Stimulated activated CD8-positive, alpha-beta memory T cell treated with anti-CD3 and anti-CD28 coated beads, Interleukin-4, amount 100 ng/mL, for 1 hour (primary cell): ENCODE measurements at places on chromosomes 1 and 21.
A peak's percentile ranks its signal among the peaks of the same experiment; 100 is the strongest.

DNA sequence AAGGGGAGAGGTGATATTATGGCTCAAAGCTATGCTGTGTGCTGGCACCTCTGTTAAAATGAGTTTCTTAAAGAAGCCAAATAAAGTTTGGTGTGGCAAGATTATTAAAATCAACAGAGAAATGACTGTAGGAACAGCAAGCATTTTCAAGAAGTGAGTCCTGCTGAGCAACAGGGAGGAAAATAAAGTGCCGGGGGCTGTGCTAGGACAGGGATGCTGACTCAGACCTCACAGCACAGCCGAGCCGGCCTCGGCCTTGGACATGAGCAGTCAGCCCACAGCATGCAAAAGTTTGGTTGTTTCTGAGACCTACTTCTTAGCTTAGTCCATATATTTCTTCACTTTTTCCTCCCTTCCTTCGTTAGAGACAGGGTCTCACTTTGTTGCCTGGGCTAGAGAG, 19.2 kb downstream of the CNIH3 start:
- no peak for DNase-seq

DNA sequence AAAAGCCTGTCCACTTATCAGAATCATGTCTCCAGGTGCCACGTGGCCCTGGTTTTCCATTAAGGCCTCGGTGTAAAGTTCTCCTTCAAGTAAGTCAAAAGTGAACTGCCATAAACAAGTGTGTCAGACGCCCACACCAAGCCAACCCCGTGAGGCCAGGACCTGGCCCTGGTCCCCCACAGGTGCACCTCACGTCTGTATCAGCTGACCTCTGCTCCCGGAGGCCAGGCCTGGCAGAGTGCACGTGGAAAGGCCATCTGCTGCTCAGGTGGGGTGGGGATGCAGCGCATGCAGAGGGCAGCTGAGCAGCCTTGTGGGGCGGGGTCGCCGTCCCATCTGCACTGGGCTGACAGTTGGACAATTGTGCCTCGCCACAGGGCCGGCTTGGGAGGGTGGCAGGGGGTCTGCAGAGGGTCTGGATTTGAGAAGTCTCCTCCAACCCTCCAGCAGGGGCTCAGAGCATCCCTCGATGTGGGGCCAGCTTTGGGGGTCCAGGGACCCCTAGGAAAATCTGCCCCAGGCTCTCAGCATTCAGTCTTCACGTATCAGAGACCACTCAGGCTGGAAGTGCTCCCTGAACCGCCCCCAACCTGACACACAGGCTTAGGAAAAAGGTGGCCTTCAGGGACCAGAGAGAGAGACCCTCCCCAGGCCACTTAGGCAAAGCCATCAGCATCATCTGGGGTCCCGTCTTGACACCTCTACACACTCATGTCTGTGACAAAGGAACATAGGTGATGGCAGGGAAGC, 3.0 kb downstream of the SLC19A1 start:
- DNase-seq, result no peak

DNA sequence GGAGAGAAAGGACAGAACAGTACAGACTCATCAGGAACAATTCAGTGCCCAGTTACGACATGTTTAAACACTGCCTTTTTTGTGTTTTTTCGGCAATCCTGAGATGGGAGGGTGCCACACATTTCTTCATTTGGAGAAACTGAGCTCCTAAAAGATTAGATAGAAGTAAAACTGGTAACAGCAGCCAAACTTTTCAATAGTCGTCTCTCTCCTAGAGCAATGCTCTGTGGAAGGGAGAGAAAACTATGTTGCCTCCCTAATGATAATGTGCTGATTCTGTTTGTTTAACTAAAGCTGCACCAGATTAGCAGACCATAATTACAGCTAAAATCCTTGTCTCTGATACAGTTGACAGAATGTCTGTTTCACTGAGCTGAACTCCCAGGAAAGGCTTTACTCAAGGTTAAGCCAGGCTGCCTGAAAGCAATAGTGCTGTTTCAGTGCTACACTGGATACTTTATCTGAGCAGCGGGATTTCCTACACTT, 76.2 kb upstream of the CXADR start:
- DNase-seq, result no peak

DNA sequence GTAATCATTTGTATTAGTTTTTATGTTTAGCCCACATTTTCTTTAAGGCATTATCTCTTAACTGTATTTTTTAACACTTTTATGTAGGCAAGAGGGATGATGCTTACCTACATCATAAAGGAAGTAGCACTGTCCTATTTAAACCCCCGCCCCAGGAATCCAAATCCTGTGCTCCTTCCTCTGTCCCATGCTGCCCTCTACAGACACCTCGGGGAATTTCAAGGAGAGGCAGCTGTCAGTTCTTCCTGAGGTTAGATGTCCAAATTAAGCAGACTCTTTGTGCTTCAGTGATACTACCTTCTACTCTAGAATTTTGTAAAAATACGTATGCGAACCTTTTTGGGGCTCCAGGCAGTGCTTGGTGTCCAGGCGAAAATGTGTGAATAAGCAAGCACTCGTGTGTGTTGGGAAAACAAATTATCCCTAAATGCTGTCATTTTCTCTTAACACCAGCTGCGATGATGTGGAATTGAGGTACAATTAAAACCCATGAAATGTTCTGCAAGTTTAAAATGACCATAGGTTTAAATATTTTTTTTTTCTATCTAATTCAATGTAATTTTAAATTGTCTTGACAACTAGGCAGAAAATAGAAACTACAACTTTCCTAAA, 19.2 kb downstream of the CRCT1 start:
- DNase-seq, result no peak

- DNase-seq, result no peak
Observed at GRCh38 chr1:210691039-210691610, 362.4 kb downstream of the HHAT start.

GRCh38 chr1:56788102-56788501, 31.1 kb downstream of the FYB2 start:
- DNase-seq, result no peak

- no peak for DNase-seq
Observed at GRCh38 chr1:183506561-183506960, 34.3 kb downstream of the SMG7 start.

GRCh38 chr1:56258371-56258770, 321.0 kb downstream of the PLPP3 start:
- no peak for DNase-seq

- no peak for DNase-seq
Observed at GRCh38 chr1:229430761-229431283, 3.1 kb downstream of the ACTA1 start.

- DNase-seq, result peak; percentile 56
Observed at GRCh38 chr1:39026051-39026865, at the start of gene NDUFS5. Gene NDUFS5 (plus strand): TSS chr1:39026350. CDS start chr1:39028725, 2,375 bp downstream.

- no peak for DNase-seq
Observed at GRCh38 chr1:15329104-15329820, 80.4 kb upstream of the EFHD2 start.

DNA sequence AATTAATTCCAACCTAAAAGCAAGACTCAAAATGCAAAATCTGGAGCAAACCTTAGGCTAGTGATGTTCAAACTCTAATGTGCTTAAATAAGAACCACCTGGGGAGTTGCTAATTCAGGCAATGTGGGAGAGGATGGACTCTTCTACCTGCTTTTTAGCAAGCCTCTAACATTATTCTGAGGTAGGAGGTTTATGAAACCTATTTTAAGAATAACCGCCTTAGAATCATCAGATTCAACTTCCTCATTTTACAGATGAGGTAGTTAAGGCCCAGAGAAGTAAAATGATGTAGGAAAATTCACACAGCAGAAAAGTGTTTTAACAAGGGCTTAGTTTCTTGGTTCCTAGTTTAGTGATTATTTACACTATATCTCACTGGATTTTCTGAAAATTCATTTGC, 8.6 kb upstream of the NTNG1 start:
- DNase-seq, result no peak

- DNase-seq, result no peak
Observed at GRCh38 chr1:176479971-176480370, 17.0 kb downstream of the PAPPA2 start.

GRCh38 chr1:227548119-227548397, 15.3 kb upstream of the ZNF678 start:
- no peak for DNase-seq

DNA sequence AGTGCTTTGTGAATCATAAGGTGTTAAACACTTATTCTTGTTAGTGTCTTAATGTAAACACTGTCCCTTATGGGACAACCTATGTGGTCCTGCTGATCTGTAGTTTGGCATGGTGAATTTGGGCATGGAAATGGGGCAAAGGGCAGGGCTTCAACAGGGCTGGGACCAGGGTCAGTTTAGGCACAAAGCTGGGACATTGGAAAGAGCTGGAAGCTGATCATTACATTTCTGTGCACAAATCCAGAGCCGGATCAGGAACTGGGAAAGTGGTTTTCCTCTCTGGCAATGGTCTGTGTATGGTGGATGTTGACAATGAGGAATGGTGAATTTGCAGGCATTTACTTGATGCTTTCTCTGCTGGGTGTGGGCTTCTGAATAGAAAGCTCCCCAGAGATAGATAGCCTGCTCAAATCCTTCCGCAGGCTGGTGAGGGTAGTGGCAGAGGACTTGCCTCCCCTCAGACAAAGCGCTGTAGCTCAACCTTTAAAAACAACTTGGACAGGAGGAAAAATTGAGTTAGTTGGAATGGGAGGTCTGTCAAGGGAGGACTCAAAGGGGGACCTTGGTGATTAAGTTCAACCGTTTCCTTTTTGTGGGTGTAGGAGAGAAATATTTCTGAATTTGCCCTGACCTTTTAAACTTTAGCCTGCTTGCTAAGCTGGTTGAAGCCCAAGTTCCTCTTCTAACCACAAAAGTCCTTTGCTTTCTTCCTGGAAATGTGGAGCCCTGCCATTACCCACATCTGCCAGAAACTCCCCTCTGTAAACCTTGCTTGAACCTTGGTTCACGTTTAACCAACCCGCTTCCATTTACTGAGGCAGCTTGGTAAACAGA, 35.3 kb downstream of the HLX start:
- no peak for DNase-seq

GRCh38 chr1:11967028-11967547, 13.2 kb upstream of the MFN2 start:
- DNase-seq, result no peak
